Activated gamma-delta T cell treated with anti-CD3 and anti-CD28 coated beads, Interleukin-2, amount 50 U/mL, for 16 hours (primary cell): ENCODE measurements at places on chromosomes 3 and 15.

DNA sequence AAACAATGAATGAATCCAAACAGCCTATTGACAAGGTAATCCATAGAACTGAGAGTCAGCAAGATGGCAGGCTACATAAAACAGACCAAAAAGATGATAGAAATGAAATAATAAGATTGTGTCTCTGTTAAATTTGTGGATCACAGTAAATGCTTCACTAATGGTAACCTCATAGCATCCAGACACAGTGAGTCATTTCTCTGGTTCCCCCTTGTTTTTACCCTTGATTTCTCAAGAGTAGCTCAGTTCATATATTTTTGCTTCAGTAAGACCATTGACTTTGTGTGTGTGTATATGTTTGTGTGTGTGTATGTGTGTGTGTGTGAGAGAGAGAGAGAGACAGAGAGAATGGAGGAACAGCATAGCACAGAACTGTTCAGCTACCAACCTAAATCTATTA is 546.9 kb downstream of the RBMS3 start:
- DNase-seq, result no peak

GRCh38 chr15:38130205-38130567 is 122.5 kb upstream of the SPRED1 start:
- DNase-seq, result no peak

DNA sequence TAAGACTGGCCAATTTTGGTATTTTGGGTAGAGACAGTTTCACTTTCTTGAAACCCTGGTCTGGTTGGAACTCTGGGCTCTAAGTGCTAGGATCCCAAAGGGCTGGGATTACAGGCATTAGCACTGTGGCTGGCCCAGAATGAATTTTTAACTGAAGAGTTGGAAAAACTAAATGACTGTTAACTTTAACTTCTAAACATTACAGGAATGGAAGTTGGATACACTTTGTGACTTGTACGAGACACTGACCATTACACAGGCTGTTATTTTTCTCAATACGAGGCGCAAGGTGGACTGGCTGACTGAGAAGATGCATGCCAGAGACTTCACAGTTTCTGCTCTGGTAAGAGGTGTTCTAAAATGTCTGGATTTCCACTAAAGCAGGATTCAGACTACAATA is 3.5 kb downstream of the EIF4A2 start:
- DNase-seq, result no peak

DNA sequence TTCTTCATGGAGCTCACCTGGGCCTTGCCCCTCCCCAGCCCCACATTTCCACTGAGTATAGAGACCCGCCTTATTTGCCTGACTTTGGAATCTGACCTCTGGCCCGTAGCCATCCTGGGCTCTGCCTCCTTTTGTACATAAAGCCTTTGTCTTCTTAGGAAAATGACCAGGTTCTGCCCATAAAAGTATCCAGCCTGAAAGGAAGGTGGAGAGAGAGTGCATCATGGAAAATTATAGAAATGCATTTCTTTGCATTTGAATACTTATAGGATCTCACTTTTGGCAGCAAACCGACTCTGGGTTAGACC is 3.6 kb upstream of the SH2D7 start:
- DNase-seq, result no peak

GRCh38 chr3:16504242-16504641 is 9.3 kb downstream of the RFTN1 start:
- no peak for DNase-seq

DNA sequence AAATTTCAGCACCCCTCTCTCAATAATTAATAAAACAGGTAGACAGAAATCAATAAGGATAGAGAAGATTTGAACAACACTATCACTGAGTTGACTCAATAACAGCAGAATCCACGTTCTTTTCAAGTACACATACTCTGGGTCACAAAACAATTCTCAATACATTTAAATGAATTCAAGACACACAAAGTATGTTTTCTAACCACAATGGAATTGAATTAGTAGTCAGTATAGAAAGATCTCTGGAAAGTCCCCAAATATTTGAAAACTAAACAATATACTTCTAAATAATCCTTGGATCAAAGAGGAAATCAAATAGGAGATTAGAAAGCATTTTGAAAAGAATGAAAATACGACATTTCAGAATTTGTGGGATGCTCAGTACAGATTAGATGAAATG is 40.0 kb downstream of the TKT start:
- no peak for DNase-seq

DNA sequence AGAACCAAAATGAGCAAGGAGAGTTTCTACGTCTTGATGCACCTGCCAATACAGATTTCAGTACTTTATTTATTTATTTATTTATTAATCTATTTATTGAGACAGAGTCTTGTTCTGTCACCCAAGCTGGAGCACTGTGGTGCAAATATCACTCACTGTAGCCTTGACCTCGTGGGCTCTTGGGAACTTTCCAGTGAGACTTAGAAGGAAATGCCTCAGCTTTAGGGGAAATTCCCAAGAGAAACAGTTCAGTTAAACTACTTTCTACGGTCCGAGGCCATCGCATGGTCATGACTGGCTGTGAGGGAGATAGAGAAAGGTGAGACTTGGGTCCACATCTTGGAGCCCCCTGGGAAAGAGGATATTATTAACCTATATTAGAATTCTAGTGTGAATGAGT is 47.0 kb upstream of the HERC1 start:
- no peak for DNase-seq
